Stimulated activated CD4-positive, alpha-beta T cell treated with anti-CD3 and anti-CD28 coated beads, Interleukin-4, amount 100 ng/mL, for 24 hours (primary cell): ENCODE measurements at places on chromosomes 4 and X.

- DNase-seq: peak; percentile 3
Measured at GRCh38 chrX:154918060-154918483, 31.9 kb downstream of the F8A1 start.

DNA sequence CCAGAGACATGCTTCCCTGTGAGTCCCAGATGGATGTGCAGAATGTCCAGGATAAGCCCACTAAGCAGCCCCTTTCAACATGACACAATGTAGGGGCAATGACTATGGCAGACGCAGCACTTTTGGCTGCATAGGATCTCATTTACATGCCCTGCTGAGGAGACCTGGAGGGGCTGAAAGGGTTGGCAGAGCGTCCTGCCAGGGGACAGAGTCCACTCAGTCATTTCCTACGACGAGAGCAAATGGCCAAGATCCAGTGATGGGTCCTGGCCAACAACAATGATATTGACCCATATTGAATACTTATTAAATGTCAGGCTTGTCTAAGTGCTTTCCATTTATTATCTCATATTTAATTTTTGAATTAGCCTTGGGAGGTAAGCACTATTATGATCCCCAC lies 41.4 kb downstream of the LGI2 start:
- no peak for DNase-seq

DNA sequence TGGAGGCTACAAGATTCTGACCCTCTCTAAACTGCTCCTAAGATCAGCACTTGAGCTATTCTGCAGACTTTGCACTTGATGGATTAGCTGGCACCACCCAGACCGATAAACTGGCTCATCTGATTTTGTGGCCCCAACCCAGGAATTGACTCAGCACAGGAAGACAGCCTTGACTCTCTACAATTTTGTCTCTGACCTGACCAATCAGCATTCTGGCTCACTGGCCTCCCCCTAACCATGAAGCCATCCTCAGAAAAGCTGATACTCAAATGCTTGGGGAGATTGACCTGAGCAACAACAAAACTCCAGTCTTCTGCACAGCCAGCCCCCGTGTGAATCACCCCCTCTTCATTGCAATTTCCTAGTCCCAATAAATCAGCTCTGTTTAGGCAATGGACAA lies 195.4 kb upstream of the PPP1R2C start:
- no peak for DNase-seq

DNA sequence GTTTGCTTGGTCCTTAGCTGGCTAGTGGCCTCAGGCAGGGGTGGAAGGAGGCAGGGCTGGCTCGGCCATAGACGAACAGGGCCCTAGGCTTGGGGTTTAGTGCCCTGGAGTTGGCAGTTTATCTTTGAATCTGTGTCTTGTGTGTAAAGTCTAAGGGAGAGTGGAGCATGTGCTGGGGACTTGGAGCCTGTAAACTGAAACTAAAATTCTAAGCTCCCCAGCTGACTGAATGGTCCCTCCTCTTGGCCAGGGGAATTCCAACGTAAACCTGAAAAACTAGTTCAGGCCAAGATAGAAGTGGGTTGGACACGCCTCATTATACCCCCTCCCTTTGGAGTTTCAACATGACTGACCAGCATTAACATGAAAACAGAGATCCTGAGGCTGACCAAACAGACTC lies 46.1 kb upstream of the GPR78 start:
- no peak for DNase-seq

- DNase-seq: no peak
Measured at GRCh38 chr4:148793221-148793620, 351.0 kb upstream of the NR3C2 start.

- DNase-seq: no peak
Measured at GRCh38 chr4:67459164-67459563, 86.1 kb downstream of the CENPC start.

DNA sequence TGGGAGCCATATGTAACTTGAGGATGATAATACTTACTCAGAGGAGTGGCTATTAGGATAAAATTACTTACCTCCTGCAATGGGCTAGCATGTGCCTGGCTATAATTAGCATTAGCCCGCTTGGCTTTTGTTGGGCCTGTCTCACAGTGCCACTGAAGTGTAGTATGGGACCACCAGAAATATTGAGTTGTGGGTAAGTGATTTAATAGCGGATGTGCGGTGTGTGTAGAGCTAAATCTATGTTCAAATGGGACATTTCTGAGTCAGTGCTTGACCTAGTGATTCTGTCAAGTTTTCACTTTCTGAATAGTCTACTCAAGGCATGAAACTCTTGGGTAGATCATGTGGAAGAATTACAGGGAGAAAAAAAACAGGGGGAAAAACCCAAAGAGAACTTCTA lies 3.5 kb upstream of the CLNK start:
- DNase-seq: no peak

GRCh38 chrX:37754516-37754915 lies 25.3 kb upstream of the CYBB start:
- DNase-seq: no peak

DNA sequence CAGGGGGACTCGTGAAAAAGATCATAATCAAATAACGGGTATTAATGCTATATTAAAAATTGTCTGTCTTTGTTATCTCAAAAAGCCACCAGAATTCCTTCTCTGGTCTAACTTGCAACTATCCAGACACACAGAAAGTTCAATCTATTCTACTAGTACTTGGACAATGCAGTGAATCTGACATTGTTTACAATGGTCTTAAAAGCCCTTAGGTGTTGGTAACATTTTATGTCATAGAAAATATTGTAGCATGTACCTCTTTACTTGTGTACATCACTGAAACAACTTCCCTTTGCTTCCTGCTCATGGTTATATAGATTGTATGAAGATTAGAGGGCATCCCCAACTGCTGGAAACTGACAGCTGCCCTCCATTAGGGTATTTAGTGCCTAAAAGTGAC lies 71.1 kb upstream of the PPP3CA start:
- DNase-seq: no peak

- DNase-seq: peak; percentile 85
Measured at GRCh38 chrX:103310555-103311398, at the start of gene BEX2. BEX2 (minus strand) TSS chrX:103310990; CDS start chrX:103309976, 1,014 bp downstream.

DNA sequence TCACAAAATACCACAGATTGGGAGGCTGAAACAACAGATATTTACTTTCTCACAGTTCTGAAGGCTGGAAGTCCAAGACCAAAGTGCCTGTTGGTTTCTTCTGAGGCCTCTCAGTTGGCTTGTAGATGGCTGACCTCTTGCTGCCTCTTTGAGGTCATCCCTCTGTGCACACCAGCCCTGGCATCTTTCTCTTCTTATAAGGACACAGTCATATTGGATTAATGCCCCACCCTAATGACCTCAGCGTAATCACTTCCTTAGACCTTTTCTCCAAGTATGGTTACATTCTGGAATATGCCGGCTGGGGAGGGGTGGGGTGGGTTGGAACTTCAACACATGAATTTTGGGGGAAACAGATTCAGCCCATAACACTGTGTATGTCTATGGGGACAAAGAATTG lies 116.2 kb upstream of the LNX1 start:
- no peak for DNase-seq

- DNase-seq: no peak
Measured at GRCh38 chrX:40031911-40032310, 65.8 kb downstream of the BCOR start.

DNA sequence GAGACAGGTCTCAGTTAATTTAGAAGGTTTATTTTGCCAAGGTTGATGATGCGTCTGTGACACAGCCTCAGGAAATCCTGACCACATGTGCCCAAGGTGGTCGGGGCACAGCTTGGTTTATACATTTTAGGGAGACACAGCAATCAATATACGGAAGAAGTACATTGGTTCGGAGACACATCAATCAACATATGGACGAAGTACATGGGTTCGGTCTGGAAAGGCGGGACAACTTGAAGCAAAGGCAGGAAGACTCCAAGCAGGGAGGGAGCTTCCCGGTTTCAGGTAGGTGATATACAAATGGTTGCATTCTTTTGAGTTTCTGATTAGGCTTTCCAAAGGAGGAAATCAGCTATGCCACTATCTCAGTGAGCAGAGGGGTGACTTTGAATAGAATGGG lies 225.2 kb upstream of the ZFP42 start:
- no peak for DNase-seq

DNA sequence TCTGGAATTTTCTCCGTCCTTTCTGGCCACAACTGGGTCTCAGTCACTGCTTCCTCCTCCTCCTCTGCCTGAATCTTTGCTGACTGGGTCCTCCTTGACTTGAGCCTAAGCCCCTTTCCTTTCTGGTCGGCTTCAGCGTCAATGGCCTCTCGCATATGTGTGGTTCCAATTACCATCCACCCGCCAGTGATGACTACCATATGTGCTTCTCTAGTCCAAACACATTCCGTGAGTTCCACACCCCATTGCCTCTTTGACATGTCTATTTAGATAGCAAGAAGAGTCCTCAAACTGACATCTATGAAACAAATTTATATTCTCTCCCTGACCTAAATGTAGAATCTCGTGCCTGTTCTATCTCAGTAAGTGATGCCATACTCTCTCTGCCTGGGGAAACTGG lies 19.8 kb downstream of the MXRA5 start:
- no peak for DNase-seq

GRCh38 chrX:151982222-151982621 lies 7.7 kb upstream of the GABRE start:
- DNase-seq: no peak

- no peak for DNase-seq
Measured at GRCh38 chr4:176790398-176790797, 2.3 kb downstream of the VEGFC start.

DNA sequence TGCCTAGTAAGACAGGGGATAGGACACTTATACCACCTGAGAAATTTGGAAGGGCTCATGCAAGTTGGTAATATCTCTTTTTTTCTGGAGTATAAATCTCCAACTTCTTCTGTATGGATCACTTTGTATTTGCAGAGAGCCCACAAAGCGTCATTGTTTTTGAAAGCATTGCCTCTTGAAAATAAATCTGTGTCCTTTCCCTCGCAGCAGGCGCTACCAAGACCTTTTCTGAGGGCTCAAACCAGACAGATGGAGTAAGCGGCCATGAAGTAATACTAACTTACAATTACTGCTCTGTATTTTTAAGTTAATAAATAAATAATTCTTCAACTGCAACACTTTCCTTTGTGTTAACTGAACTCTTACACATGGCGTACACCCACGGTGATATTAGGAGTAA lies 56.0 kb upstream of the FBXW7 start:
- DNase-seq: no peak

GRCh38 chr4:23220911-23221310 lies 528.2 kb downstream of the GBA3 start:
- DNase-seq: no peak

DNA sequence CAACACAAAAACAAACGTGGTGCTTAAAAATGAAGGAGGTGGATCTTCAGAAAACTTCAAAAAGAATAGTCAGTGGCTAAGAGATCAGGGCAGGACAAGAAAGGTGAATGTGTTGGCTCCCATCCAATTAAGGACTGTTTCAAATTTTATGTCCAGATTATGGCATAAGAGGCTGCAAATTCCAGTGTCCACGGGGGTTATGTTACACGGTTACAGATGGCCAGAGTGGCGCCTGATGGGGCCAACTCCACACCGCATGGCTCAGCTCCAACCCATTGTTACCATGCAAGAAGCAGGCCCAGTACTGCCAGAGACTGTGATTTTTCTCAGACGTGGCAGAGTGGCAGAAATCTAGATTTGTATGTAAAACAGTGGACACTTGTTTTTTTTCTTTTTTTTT lies 168.4 kb upstream of the TENM3 start:
- no peak for DNase-seq

GRCh38 chr4:109928327-109929045 lies 15.8 kb downstream of the EGF start:
- DNase-seq: no peak

GRCh38 chrX:150635952-150636351 lies 57.2 kb upstream of the MTMR1 start:
- DNase-seq: no peak

- no peak for DNase-seq
Measured at GRCh38 chrX:15399962-15400391, 15.8 kb upstream of the VEGFD start.

GRCh38 chr4:6546681-6547447 lies 28.1 kb upstream of the MAN2B2 start:
- peak; percentile 54 for DNase-seq

GRCh38 chr4:13261486-13262257 lies 222.5 kb downstream of the RAB28 start:
- DNase-seq: no peak

- no peak for DNase-seq
Measured at GRCh38 chrX:45750639-45751038, 550.0 kb upstream of the DIPK2B start.

DNA sequence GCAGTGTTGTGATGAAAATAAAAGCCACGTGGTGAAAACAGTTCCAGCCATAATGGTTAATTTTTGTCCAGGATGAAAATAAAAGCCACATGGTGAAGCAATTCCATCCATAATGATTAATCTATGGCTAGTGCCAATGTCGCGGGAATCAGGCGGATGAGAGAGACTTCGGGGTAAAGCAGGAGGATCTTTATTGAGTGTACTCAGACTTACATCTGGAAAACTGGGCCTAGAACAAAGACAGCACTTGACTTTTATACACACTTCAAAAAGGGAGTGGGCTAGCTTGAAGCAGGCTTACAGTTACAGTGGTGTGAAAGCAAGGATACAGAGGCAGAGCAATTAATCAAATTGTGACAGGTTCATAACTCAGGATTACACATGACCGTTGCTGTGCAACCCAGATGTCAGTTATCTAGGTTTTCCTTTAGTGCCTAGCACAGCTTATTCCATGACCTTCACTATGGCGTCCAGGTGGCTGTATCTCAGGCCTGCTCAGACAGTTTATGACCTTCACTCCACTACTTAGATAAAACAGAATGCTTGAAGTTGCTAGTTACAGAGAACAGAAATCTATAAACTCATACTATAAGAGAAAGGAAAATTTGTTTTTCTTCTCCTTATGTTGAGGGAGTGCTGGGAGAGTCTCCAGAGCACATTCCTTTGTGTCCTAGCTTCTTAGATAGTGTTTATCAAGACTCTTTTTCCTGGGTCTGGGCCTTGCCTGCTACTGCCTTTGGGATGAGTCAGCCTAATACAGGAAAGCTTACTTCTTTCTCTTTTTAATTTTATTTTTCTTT lies 5.9 kb upstream of the PLA2G12A start:
- DNase-seq: no peak

DNA sequence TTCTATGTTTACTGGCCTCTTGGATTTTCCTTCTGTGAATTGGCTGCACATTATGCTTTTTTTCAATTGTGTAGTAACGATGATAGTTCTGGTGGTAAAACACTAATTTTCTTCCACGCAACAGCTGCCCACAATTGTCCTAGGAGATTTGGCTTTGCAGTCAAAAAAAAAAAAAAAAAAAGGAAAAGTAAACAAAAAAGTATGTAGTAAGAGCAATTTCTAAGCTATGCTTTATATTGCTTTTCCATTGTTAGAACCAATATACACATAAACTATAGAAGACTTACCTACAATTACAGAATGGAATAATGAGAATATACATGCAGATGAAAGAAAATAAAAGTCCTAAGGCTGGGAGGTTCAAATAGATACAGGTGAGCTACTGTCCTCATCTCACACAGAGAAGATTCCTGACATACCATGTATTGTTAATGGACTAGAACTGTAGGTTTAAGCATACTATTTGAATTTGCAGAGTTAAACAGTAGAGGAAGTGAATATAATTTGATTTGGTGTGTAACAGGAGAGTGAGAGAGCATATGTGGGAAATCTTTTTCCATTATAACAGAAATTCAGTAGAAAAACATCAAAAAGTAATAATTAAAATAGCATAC lies 976.2 kb downstream of the RAB28 start:
- no peak for DNase-seq

- no peak for DNase-seq
Measured at GRCh38 chrX:154472685-154473632, 6.1 kb downstream of the LAGE3 start.
